ENCODE measurements at places on chromosomes 13 and 19.

GRCh38 chr13:39855236-39855635, 199.8 kb downstream of the COG6 start:
- DNase-seq: no peak

DNA sequence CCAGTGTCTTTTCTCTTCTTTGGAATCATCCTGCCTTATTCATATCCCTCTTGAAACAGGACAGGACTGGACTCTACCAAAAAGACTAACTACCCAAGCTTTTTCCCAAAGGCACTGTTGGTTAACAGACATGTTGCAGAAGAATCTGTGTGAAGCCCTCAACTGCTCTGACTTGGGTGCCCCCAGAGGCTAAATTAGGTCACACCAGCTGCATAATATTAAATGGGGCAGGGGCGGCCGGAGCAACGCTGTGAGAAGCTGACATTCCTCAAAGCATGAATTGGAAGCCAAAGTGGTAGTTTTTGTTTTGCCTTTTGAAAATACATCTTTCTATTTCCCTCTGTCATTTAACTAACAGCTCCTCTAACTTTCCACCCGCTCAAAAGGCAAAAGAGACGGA, 185.9 kb downstream of the LHFPL6 start:
- DNase-seq: no peak

DNA sequence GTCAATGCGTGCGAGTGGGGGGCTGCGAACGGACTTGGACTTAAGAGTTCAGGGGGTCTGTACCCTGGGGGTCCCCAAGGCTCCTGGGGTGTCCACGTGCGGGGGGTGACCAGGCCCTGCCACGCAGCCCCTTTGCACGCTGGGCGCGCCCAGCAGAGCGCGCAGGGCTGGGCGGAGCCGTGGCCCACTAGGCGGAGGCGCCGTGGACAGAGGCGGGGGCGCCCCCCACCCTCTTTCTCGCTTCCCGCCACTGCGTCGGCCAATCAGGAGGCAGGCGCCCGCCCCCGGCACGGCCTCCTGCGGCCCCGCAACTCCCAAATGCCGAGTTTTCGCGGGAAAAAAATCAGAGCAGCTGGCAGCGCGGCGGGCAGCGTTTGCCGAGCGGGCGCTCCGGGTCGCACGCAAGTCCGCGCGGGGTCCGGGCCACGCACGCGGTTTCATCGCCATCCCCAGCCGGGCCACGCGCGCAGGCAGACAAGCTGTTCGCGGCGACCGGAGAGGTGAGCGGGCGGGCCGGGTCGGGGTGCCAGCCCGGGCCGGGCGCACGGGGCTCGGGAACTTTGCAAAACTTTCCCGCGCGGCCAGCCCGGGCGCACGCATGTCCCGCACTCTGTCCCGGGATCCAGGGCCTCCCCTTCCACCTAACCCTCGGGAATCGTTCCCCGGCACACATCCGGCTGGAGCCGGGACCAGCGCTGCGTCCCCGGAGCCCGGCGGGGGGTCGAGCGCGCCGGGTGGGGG, at the start of gene UHRF1:
Gene UHRF1 (plus strand): TSS at position 346 of the 741 bp plus-strand sequence. CDS start 1,385 bp downstream, outside the sequence.
- DNase-seq: no peak

- DNase-seq: no peak
These were observed 560.1 kb downstream of the DIAPH3 start for GRCh38 chr13:59603646-59604045.

GRCh38 chr19:34263745-34264237, 9.4 kb downstream of the GARRE1 start:
- no peak for DNase-seq

GRCh38 chr13:55245005-55245644, 1895.6 kb upstream of the PRR20A start:
- DNase-seq: no peak

GRCh38 chr19:48629599-48630295, 7.4 kb downstream of the DBP start:
- DNase-seq: no peak

DNA sequence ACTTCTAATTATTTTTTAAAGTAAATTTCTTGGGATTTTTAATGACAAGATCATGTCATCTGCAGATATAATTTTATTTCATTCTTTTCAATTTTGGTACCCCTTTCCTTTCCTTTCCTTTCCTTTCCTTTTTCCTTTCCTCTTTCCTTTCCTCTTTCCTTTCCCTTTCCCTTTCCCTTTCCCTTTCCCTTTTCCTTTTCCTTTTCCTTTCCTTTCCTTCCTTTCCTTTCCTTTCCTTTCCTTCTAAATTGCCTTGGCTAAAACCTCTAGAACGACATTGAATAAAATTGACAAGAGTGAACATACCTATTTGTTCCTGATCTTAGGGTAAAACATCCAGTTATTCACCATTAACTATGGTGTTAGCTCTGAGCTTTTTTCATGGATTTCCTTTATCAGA, 334.1 kb downstream of the NDFIP2 start:
- DNase-seq: no peak

GRCh38 chr13:54194233-54195024, 1165.8 kb downstream of the OLFM4 start:
- no peak for DNase-seq

DNA sequence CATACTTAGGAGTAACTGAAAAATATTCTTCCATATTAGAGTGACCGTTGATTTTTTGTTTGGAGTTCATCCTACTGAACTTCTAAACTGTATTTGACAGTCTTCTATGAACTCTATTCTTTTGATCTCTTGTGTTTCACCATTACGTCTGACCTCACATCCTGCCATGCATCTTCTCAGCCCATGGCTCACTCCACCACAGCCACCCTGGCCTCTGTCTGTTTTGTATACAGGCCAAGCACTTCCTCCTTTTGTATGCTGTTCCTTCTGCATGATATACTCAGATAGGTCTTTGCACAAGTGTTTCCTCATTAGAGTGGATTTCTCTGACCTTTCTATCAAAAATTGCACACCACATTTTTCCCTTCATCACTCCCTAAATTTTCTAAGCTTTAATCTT, 119.9 kb downstream of the MAB21L1 start:
- no peak for DNase-seq

DNA sequence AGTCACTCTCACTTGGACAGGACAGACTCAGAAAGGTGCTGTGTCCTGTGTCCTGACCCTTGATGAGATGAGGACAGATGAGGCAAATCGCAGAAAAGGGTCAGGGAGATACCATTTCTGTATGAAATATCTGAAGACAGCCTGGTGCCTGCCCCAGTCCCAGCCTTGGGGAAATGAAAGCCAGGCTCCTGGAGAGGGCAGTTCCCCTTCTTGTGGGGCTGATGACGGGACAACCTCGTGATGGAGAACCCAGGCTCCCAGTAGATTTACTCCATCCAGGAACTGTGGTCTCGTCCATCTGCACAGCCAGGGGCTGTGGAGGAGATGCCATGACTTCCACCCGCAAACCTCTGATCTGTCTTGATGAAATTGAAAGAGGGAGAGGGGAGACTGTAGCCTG, 13.8 kb downstream of the LILRB1 start:
- DNase-seq: no peak

DNA sequence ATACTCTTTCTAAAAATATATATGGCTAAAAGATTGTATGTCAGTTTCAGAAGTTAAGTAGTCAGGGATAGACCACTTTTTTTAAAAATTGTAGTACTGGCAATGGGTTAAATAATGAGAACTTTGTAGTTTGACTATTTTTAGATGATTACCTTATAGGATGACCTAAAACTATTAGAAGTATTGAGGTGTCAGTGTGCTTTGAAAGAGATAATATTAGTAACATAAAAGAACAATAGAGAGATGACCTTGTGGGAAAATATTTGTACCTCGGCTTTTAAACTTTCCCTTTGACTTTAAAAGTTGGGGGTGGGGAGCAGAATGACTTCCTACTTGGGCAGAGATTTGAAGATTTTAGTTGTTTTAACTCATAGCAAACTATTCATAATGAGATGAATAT, 48.3 kb downstream of the SLAIN1 start:
- DNase-seq: no peak

DNA sequence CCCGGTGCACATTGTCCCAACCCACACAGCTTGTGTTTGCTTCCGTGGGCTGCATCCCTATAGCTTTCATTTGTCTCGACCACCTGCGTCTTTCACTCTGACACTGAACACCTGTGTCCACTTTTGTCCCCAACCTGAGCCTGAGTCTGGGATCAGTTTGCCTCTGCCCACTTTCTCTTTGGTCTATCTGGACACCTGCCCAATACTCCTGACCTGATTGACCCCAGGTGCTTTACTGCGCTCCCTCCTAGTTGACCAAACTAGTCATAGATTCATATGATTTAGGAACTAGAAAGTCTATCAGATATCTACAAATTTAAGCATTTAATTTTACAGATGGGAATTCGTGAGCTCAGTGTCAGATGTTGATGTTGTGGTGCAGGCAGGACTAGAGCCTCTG, 209.9 kb downstream of the DCT start:
- DNase-seq: no peak

DNA sequence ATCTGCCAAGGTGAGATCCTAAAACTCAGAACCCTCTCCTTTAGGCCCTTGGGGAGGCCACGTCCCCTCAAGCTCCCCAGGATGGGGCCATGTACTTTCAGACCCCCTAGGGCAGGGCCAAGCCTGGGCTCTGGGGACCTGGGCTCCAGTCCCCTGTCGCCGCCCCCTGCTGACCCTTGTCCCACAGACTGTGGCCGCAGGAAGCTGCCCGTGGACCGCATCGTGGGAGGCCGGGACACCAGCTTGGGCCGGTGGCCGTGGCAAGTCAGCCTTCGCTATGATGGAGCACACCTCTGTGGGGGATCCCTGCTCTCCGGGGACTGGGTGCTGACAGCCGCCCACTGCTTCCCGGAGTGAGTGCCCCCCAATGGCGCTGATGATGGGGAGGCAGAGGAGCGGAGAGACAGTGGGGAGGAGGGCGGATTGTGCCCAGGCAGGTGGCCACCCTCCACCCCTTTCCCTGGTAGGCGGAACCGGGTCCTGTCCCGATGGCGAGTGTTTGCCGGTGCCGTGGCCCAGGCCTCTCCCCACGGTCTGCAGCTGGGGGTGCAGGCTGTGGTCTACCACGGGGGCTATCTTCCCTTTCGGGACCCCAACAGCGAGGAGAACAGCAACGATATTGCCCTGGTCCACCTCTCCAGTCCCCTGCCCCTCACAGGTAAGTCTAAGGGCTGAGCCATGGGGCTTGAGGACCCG, 18.8 kb downstream of the HPN start:
- DNase-seq: no peak

- DNase-seq: no peak
These were observed 496.8 kb downstream of the MYO16 start for GRCh38 chr13:109126178-109126577.

GRCh38 chr13:85411591-85411990, 387.6 kb downstream of the SLITRK6 start:
- DNase-seq: no peak

GRCh38 chr13:80824229-80824628, 483.3 kb upstream of the SPRY2 start:
- DNase-seq: no peak

DNA sequence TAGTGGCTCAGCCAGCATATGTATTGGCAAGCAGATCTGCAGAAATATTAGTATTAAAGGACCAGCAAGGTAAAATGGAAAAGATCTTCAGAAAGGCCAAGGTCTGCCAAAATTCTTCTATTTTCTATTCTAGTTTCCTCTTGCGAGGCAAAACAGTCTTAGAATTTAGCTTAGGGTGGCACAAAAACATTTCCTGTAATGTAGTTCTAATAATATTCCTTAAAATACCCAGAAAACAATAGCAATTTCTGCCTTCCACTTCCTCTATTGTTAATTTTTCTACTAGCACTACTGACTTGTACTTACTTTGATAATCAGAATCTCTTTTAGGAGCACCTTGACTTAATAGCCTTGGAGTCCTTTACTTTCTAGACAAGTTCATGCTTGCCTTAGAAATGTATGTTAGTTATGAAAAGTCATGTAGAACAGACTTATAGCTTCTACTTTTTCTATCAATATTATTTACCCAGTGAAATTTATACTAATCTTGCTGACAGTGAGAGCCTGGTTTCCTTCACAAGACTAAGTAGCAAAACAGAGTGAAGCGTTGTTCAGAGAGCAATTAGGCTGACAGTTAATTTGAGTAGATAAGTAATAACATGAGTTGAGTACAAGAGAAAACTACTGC, 23.9 kb upstream of the LPAR6 start:
- no peak for DNase-seq

- no peak for DNase-seq
These were observed 196.3 kb downstream of the LHFPL6 start for GRCh38 chr13:39406688-39407087.

- no peak for DNase-seq
These were observed 8.3 kb upstream of the SHISA7 start for GRCh38 chr19:55451163-55451964.

GRCh38 chr13:78978381-78978998, 319.5 kb upstream of the OBI1 start:
- DNase-seq: no peak

- no peak for DNase-seq
These were observed 2.1 kb downstream of the DAPK3 start for GRCh38 chr19:3968556-3969434.

GRCh38 chr13:33560726-33561125, 257.2 kb upstream of the RFC3 start:
- no peak for DNase-seq

DNA sequence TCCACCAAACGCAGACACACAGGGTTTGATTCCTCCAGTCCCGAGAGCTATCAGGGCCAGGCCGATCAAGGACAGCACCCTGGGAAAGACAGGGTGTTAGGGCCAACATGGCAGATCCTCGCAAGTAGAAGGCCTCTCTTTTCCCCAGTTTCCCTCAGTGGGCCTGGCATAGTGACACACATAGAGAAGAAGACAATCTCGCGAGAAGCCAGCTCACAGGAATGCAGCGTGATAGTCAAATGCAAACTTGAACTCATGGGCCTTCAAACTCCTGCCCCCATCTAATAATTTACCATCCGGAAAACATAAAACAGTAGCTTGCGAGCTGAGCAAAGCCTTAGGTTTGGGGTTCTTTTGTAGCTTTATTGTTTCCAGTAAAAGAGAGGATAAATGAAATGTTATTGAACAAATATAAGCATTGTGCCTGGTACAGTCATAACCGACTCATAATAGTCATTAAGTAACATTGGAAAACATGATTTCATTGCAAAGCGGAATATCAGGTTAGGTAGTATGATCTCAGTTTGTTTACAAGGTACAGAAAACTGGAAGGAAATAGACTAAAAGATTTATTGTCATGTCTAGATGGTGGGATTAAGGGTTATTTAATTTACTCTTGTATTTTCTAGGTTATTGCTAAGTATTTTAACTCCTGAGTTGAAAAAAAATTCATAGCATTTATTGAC, 30.5 kb downstream of the SLC15A1 start:
- DNase-seq: no peak

DNA sequence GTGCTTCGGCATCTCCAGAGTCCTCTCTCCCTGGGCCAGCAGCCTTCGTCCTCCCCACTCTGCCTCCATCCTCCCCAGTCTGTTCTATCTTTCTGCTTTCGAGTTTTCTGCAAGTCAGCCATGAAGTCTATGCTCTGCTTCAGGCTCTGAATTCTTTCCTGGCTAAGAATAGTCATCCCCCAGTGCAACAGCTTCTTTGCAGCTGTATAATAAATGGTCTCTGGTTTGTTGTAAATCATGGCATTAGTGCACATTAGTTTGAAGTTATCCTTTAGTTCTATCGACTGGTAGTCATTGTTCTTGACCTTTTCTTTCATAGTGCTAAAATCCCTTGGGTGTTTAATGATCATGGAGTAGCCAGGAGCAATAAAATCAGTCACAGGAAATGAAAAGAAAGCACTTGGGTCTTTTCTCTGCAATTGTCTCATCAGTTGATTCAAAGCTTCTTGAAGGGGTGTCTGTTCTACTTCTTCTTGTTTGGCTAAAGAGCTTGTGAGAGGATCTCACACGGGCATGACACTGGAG, 46.2 kb upstream of the SOX21 start:
- no peak for DNase-seq

Data from vagina (tissue), 2 donors.